ENCODE measurements at places on chromosomes 12 and 14. TPM values are rescaled to one million over a fixed set of nuclear protein-coding genes. Genes with fewer than 3 reads are reported as not detected.
A peak's percentile ranks its signal among the peaks of the same experiment; 100 is the strongest.

GRCh38 chr12:118302053-118302452, 70.7 kb downstream of the TAOK3 start:
- H3K4me3 ChIP-seq: no peak overlapping the region
- DNase-seq: no peak
- no peaks in the 10 kb centered on the region for H3K4me1 ChIP-seq
- H3K27me3 ChIP-seq: no peaks in the 10 kb centered on the region

GRCh38 chr12:108702595-108703320, 28.6 kb downstream of the CORO1C start:
- peak overlapping the region; percentile 10 for H3K27ac ChIP-seq
- DNase-seq: no peak
- H3K27me3 ChIP-seq: no peaks in the 10 kb centered on the region
- no peak overlapping the region for H3K4me3 ChIP-seq

DNA sequence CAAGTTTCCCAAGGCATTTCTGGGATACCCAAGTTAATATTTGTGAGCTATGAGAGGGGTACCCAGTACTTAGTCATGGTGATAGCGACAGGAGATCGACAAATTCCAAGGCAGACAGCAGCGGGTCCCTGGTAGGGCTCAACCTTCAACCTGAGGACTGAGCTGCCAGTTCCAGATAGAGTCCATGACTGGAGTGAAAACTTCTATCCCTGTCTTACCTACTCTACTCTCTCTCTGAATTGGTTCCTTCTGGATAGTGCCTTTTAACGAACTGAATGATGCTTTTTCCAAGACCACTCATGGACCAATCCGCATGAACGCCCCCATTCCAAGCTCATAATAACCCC, 76.9 kb upstream of the ALG10 start:
- no peaks in the 10 kb centered on the region for H3K36me3 ChIP-seq
- H3K4me3 ChIP-seq: no peak overlapping the region
- H3K27ac ChIP-seq: no peak overlapping the region
- H3K4me1 ChIP-seq: no peaks in the 10 kb centered on the region
- H3K27me3 ChIP-seq: no peaks in the 10 kb centered on the region

GRCh38 chr12:105775343-105775742, 363.4 kb downstream of the NUAK1 start:
- H3K27me3 ChIP-seq: no peaks in the 10 kb centered on the region
- no peak overlapping the region for H3K4me3 ChIP-seq
- H3K36me3 ChIP-seq: no peaks in the 10 kb centered on the region
- DNase-seq: no peak
- H3K27ac ChIP-seq: no peak overlapping the region

DNA sequence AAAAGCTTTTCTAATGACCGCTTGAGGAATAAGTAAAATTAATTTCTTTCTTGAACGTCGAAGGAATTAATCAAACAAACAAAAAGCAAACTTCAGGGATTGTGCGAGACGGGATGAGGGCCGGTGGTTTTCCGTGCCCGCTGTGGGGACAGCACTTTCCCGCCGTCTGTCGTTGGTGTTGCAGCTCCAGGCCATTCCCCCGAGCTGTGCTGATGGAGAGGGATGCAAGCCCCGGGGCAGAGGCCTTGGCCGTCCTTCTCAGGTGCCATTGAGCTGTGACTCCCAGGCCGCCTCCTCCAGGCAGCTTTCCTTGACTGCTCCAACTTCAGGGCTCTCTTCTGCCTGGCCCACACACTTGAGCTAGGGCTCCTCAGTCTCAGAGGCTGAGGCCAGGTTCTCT, 109.0 kb upstream of the C14orf180 start:
- H3K4me3 ChIP-seq: no peak overlapping the region
- H3K36me3 ChIP-seq: no peaks in the 10 kb centered on the region
- no peak overlapping the region for H3K27ac ChIP-seq
- H3K4me1 ChIP-seq: no peaks in the 10 kb centered on the region
- no peak for DNase-seq

DNA sequence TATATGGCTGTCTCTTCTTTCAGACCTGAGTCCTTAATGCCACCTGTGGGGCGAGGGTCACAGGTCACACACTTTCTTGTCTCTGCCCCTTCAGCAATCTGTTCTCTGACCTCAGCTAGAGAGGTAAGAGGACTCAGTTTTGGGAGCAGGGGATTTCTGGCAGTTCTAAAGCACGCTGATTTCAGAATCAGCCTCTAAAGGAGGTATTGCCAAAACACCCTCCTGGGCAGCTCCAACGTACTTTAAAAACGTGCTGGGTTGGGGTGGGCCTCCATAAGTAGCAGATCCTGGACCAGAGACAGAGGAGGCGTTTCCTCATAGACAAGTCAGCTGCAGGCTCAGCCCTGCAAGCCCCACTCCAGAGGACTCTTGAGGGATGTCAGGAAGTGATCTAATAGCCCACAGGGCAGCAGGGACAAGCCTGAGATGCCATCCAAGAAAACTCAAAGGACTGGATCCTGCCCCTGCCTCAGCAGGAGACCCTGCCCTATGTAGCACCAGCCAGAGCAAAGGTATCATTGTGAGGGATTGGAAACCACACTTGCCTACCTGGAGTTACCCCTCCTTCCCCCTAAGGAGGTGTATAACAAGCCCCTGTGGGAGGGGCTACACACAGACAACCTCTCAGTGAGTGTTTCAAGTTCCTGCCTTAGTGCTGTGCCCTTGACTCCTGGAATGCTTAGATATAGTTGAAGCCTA, 8.5 kb downstream of the CTDSP2 start:
- H3K4me1 ChIP-seq: peaks cover 100% of the 10 kb centered on the region
- no peaks in the 10 kb centered on the region for H3K27me3 ChIP-seq
- H3K36me3 ChIP-seq: no peaks in the 10 kb centered on the region
- H3K27ac ChIP-seq: peak overlapping the region; percentile 75
- peak overlapping the region; percentile 35 for H3K4me3 ChIP-seq

DNA sequence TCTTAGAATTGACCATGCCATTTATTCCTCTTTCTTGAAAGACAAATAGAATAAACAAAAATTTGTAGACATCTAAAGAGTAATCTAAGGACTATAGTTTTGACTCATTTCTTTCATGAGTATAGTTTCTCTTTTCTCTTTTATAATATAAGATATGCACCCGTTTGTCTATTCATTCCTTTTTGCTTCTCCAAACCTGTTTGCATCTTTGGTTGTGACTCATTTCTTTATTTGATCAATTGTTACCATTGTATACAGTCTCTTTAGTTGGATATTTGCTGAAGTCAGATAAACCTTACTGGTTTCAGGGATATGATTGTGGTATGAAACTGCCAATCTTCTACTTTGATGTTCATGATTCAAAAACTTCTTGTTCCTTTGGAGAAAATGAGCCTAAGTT, 268.7 kb downstream of the FBXL14 start:
- no peak overlapping the region for H3K27ac ChIP-seq
- H3K4me3 ChIP-seq: no peak overlapping the region
- peaks cover 3% of the 10 kb centered on the region for H3K4me1 ChIP-seq
- no peaks in the 10 kb centered on the region for H3K36me3 ChIP-seq
- H3K27me3 ChIP-seq: no peaks in the 10 kb centered on the region

DNA sequence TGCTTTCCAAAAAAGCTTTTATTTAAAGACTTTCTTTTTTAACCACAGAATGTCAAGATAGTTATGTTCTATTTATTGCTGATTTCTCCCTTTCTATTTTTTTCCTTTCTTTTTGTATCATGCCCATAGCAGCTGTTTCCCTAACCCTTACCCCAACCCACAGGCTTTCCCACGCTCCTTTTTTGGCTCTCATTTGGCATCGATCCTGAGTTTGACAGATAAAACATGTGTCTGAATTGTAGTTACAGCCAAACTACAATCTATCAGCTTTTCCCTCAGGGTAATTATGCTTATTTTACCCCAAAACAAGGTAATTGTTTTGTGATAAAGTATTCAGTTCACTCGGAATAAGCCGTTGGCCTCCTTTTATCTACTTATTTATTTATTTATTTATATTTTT, 46.7 kb downstream of the PDE3A start:
- no peaks in the 10 kb centered on the region for H3K4me1 ChIP-seq
- no peak overlapping the region for H3K27ac ChIP-seq
- H3K27me3 ChIP-seq: no peaks in the 10 kb centered on the region
- no peaks in the 10 kb centered on the region for H3K36me3 ChIP-seq

GRCh38 chr12:132546647-132547046, 56.7 kb downstream of the FBRSL1 start:
- H3K27me3 ChIP-seq: no peaks in the 10 kb centered on the region
- no peak overlapping the region for H3K27ac ChIP-seq
- no peak for DNase-seq
- H3K4me1 ChIP-seq: no peaks in the 10 kb centered on the region
- H3K36me3 ChIP-seq: no peaks in the 10 kb centered on the region

- no peaks in the 10 kb centered on the region for H3K4me1 ChIP-seq
- H3K36me3 ChIP-seq: no peaks in the 10 kb centered on the region
- H3K27me3 ChIP-seq: no peaks in the 10 kb centered on the region
- DNase-seq: no peak
Observed at GRCh38 chr12:12297201-12297830, 30.5 kb upstream of the LRP6 start.

DNA sequence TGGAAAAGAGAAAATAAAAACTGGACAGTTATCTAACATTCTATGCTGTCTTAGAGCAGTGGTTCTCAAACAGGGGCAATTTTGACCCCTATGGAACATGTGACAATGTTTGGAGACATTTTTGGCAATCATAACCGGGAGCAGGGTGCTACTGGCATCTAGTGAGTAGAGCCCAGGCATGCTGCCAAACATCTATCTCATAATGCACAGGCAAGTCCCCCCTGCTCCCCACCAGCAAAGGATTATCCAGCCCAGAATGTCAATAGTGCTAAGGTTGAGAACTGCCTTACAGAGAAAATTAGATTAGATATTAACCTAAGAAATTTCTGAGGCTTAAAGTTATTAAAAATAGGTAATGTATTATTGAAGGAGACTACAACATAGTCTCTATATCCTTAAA, 22.9 kb upstream of the CATSPERB start:
- H3K27me3 ChIP-seq: no peaks in the 10 kb centered on the region
- peaks cover 15% of the 10 kb centered on the region for H3K4me1 ChIP-seq
- no peak for DNase-seq
- H3K4me3 ChIP-seq: no peak overlapping the region
- H3K36me3 ChIP-seq: no peaks in the 10 kb centered on the region
- H3K27ac ChIP-seq: no peak overlapping the region

DNA sequence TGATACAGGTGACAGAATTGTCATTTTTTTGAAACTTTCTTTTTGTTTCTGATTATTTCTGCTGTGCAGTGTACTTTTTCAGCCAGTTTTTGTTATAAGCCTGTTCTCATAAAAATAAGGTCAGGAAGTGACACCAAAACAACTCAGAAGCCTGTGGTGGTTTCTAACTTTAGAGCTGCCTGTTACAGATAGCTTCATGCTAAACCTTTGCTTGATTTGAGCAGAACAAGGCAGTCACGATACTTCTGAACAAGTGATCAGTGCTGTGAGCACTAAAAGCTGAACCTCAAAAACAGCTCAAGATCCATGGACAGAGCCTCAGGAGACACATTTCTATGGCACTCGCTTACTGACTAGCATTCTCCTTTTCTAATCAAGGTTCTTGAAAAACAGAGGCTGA, 82.0 kb downstream of the PRKCH start:
- H3K4me1 ChIP-seq: peaks cover 28% of the 10 kb centered on the region
- no peaks in the 10 kb centered on the region for H3K36me3 ChIP-seq
- peak overlapping the region; percentile 6 for H3K27ac ChIP-seq
- H3K4me3 ChIP-seq: no peak overlapping the region
- no peaks in the 10 kb centered on the region for H3K27me3 ChIP-seq
- DNase-seq: no peak

GRCh38 chr12:29565727-29566126, 68.2 kb upstream of the OVCH1 start:
- no peak for DNase-seq
- H3K36me3 ChIP-seq: no peaks in the 10 kb centered on the region
- peak overlapping the region; percentile 81 for H3K27ac ChIP-seq
- H3K4me1 ChIP-seq: peaks cover 32% of the 10 kb centered on the region

DNA sequence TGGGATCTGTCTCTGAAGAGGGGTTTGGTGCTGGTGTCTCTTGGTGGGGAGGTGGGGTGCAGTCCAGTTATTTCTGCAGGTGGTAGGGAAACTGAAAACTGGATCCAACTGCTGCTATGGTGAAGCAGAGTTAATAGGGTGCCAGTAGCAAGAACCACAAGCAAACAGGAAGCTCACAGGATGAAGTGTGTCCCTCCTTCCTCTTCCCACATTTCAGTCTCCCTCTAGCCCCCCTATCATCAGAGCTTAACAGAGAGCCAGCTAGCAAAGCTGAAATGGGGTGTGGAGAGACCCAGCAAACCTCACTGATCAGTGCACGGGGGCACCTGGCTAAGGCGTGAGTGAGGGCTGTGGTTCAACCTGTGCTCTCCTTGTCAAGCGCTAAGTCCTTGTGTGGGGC, 69.1 kb upstream of the C12orf71 start:
- no peaks in the 10 kb centered on the region for H3K36me3 ChIP-seq
- no peak overlapping the region for H3K27ac ChIP-seq
- H3K27me3 ChIP-seq: no peaks in the 10 kb centered on the region

DNA sequence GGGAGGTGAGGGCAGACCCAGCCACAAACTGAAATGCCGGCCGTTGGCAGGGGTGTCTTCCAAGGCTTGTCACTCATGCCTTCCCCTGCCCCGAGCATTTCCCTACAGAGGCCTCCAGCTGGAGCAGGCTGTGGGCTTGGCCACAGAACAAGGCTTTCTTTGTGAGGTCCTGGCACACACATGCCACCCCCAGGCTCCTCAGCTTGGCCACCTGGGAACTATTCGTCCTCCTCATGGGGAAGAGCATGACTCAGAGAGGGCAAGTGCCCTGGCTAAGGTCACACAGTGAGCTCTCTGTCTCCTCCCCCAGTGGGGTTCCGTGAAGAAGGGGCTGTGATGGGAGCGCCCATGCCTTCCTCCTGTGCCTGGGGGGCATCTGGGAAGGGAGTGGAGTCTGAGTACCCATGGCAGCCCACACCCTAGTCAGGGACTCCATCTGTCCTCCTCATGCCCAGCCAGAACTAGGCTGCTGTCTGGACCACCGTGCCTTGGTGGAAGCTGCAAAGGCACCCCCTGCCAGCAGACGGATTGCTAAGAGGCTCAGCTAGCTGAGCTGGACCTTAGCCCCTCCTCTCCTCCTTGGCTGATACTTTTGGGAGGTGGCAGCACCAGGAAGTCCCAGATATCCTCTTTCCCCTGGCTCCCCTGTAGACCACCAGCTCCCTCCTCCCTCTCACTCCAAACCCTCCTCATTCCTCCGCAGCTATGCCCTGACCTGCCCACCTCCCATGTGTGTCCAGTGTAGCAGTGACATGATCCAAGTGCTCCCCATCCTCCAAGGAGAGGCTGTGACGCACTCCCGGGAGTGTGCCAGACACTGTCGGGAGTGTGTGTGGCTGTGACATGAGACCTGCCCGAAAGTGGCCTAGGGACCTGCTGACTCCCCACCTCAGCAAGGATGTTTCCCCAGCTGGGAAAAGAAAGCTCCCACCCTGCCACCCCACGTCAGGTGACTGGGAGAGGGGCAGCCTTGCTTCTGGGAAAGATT, 21.4 kb downstream of the ABCB9 start:
- no peaks in the 10 kb centered on the region for H3K36me3 ChIP-seq
- H3K4me1 ChIP-seq: peaks cover 33% of the 10 kb centered on the region

GRCh38 chr14:24861083-24861630, 188.8 kb downstream of the STXBP6 start:
- H3K27me3 ChIP-seq: no peaks in the 10 kb centered on the region
- no peak overlapping the region for H3K4me3 ChIP-seq
- H3K27ac ChIP-seq: peak overlapping the region; percentile 45
- DNase-seq: no peak

Gene APOLD1
- total RNA-seq: 24.0 TPM

Gene NTS
- total RNA-seq: not detected

Gene TBC1D30
- total RNA-seq: 14.5 TPM

Gene AACS
- total RNA-seq: 25.9 TPM

Data from upper lobe of left lung (tissue), 6 donors.